Stimulated activated CD8-positive, alpha-beta memory T cell treated with anti-CD3 and anti-CD28 coated beads, Interleukin-15, amount 100 ng/mL, for 4 hours (primary cell): ENCODE measurements at places on chromosomes 4 and X.

DNA sequence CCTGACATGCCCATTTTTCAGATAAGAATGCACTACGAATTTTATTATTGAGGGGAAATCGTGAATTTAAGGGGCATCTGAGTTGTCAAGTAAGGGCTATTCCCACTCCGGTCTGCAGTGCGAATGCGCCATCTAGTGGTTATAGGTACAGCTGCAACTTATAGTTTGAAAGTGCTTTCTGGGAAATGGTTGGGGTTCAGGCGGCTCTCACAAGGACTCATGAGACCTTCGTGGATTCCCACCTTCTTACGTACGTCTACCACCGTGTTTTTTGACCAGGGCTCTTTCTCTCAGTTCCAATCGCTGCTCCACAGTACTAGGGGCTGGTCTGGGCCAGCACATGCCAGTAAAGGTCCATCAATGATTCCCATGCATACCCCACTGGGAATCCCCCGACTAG, 12.3 kb downstream of the MSL3 start:
- DNase-seq = no peak

- no peak for DNase-seq
Observed at GRCh38 chr4:186473933-186474332, 81.4 kb downstream of the MTNR1A start.

DNA sequence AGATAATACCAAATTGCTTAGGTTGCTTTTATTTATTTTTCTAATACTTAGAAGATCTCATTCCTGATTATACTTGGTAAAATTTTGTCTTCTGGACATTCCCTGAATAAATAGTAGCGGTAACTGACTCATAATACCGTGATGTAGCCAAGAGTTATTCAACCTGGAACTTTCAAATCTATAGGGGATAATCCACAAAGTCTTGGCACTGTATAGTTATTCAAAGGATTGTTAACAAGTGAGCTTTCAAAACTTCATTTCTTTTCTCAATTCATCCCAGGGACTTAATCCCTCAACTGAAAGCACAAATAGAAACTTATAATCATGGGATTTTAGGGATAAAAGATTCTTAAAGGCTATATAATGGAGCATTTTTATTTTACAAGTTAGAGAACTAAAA, 1383.3 kb downstream of the FAM133A start:
- DNase-seq = no peak

DNA sequence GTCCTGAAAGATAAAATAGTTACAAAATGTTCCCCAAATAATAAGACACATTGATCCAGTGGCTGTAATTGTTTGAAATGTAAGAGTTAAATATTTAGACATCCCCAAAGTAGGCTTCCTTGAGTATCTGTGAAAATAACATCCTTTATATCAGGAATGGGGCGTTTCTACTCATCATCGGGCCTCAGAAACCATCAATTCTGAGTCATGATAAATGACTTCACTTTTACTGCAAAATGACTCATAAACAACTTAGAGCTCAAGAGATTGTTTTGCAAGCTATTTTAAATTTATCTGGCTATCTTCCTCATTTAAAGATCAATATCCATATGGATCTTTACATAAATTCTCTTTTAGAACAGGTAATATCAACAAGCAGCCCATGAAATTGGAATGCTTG, 369.4 kb upstream of the CNKSR2 start:
- DNase-seq = no peak

GRCh38 chrX:12984603-12985319, 9.9 kb downstream of the TMSB4X start:
- no peak for DNase-seq

DNA sequence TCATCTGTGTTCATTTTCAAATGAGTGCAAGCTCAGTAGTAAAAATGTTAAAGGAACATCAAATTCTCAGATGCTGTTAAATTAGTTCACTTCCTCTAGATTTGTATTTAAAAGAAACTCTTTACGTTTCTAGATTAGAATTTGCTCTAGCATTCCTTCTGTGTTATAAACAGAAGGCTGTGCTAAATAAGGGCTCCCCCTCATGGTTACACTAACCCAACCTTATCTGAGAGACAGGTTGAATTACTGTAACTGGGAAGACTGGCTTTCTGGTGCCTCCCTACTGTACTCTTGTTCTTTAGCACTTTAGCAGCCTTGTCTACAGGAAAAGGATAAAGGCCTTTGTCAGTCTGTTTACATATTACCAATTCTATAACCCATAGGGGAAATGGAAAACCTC, 56.8 kb downstream of the RXFP1 start:
- DNase-seq = no peak

DNA sequence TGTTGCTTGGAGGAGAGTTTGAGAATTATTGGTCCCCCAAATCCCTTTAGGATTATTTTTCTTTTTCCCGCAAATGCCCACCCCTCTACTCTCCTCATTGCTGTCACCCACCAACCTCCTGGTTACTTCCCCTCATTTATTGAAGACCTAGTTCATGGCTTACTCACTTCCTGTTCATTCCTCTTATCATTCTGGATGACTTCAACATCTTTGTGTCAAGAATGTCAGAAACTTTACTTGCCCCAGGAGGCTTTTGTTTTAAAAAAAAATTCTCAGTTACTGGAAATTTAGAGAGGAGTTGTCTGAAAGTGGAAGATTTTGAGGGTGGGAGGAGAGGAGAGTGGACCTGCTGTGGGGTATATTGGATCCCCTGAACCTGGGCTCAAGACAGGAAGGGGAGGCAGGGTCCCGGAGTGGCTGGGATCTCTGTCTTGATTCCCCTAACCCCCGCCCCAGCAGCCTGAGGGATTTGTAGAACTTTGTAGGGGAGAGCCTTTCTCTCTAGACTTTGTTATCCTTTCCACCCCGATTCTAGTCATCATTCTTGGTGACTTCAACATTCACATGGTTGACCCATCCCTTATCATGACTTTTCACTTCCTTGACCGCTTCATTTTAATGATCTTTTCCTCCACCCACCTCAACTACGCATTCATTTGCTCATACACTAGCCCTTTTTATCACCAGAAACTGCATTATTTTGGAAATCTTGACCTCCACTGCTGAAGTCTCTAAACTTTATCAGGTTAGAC, 69.9 kb upstream of the ESX1 start:
- no peak for DNase-seq

DNA sequence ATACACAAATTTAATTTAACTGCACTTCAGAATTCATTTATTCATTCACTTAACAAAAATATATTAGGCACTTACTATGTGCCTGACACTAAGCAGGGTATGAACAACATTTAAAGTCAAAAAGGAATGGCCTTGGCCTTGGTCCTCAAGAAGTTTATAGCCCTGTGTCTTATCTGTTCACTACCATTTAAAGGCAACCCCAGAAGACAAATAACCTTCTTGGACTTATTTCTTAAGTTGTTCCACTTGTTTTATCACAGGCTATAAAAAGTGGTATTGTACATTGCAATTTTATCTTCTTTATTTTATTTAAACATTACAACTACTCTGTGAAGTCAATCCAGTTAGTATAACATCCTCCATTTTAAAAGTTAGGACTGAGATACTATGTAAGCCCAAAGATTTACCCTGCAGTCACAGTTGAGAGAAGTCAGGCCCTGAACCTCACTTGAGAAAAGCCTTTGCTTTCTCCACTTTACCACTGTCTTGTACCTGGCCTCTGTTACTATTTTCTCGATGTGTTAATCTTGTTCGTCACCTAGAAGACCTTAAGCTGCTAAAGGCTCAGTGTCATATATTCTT, 305.6 kb upstream of the DIPK2B start:
- DNase-seq = no peak

- no peak for DNase-seq
Observed at GRCh38 chrX:101171883-101172400, 47.6 kb upstream of the DRP2 start.

DNA sequence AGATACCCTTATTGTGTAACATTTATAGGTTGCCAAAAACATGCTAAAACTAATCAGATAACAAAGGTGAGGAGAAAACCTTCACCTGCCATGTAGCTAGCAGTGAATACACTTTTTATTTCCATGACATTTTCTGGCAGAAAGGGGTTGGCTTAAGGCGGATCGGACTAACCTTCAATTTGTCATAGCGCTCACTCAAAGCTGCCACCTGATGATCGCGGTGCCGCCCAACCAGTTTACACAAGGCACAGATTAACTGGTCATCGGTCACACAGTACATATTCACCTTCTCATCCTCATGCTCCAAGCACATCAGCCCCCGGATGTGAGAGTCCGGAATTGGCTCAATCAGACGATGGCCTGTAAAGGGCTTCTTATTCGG, 53.7 kb downstream of the MID1 start:
- no peak for DNase-seq

DNA sequence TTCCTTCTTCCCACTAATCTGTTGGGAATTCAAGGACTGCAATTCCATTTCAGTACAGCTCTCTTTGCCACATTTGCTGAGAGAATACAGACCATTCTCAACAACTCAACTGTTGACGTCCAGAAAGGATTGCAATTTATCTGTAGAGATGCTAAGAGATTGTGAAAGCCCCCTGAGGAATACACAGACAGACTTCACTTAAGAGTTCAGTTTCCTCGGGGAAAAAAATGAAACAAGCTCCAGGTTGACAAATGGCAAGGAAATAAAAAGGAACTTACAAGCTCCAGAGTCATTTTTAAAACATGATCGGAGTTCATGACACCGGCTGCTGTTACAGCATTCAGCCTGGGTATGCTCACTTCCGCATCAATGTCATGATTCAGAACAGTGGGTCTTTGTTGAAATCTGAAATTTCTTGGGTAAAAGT, 13.8 kb downstream of the TLR10 start:
- DNase-seq = no peak

DNA sequence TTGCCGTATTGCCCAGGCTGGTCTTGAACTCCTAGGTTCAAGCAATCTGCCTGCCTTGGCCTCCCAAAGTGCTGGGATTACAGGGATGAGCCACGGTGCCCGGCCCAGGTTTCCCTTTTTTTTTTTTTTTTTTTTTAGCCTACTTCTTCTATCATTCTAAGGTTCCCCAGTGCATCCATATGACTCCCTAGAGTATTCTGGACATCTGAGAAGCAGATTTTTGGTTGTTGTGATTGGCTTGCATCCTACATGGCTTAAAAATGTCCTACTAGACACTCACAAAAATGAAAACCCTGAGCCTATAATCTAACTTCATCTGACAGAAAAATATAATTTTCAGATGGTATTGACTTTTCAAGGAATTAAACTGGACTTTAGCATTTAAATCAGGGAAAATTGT, 41.7 kb downstream of the SMIM14 start:
- no peak for DNase-seq

- no peak for DNase-seq
Observed at GRCh38 chrX:150256297-150256650, 106.8 kb upstream of the MAMLD1 start.

DNA sequence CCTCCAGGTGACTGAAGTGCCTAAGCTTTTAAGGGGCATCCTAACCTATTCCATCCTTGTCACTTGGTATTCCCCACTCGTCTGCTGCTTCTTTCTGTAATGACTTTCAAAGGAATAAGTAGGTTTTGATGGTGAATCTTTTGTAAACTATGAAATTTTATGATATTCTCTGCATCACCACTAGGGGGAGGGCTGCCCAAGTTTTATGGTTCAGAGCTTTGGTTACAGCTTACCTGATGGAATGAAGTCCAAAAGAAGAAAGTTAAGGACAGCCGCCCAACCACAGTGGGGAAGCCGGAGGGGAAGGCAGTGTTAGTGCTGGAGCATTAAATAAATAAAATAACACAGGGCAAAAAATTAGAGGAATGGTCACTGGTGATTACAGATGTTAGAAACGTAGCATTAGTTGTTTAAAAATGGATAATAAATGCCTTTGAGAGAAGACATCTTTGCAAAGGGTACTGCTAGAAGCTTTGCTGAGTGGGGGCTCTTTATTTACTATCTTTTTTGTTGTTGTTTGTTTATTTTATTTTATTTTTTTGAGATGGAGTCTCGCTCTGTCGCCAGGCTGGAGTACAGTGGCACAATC, 204.9 kb downstream of the GBA3 start:
- DNase-seq = no peak

DNA sequence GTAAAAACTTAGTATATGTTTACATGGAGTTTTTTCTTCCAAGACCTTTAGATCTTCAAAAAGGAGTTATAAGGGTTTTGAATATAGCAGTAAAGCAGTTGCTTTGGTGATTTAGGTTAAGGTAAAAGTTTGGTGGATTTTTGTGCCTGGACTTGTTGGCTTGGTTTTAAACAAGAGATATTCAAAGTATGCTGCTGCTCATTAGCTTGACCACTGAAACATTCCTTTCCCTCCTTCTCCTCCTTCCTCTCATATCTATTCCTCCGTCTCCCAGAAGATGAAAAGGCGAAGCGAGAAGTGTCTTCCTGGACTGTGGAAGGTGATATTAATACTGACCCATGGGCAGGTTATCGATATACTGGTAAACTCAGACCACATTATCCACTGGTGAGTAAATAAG, 38.4 kb downstream of the METAP1 start:
- DNase-seq = no peak

DNA sequence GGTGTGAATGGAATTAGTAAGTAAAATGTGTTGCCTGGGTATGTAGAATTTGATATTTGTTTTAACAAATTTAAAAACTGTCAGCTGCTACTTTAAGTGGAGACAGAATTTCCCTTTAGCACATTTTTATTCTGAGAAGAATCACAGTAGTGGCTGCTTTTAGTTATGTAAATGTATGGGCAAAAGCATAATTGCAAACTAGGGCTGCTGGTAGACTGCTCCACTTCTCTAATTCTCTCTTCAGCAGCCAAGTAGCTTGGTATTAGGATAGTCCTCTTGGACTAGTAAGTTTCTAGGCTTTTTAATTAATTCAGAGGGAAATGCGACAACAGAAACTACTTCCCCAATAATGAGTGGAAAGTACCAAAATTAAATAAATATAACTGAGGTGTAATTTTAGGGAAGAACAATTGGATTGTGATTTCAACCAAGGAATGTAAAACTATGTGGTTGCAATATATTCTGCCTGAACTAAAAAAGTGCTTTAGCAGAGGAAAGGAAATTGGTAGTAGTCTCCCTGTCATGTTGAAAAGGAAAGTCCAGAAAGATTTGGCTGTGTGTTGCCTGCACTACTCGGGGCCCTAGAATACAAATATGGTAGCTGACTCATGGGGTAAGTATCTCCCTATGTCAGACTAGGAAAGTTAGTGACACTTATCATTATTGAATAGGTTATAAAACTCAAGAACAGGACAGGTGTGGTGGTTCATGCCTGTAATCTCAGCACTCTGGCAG, 9.2 kb upstream of the EIF4E start:
- no peak for DNase-seq

DNA sequence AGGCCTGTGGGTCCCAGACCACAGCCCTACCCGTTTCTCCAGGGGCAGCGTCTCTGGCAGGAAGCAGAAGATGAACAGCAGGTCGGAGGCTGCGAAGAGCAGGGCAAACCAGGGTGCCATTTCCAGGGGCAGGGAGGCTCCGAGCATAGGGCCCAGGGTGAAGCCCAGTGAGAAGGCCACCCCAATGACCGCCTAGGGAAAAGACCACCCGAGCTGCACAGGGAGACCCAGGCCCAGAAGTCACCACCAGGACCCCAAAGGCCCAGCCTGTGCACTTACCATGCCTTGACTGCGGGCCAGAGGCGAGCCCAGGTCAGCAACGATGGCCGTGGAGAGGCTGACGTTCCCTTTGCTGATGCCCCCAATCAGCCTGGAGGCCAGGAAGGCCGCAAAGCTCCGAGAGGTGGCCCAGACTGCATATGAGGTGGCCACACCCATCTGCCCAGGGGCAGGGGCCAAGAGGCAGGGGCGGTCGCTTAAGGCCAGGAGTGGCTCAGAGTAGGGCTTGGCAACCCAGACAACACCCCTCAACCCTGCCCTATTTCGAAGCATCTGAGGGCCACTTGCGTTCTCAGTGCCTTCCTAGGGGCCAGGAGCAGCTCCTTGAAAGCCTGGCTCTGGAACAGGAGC, 30.8 kb downstream of the NOP14 start:
- no peak for DNase-seq

- DNase-seq = no peak
Observed at GRCh38 chrX:16979226-16979625, 32.8 kb downstream of the REPS2 start.

GRCh38 chr4:180636696-180637404, 1606.4 kb upstream of the TENM3 start:
- DNase-seq = no peak
